ENCODE measurements at places on chromosomes 4 and X.

GRCh38 chrX:4935846-4936245, 1222.4 kb upstream of the PRKX start:
- DNase-seq: no peak

DNA sequence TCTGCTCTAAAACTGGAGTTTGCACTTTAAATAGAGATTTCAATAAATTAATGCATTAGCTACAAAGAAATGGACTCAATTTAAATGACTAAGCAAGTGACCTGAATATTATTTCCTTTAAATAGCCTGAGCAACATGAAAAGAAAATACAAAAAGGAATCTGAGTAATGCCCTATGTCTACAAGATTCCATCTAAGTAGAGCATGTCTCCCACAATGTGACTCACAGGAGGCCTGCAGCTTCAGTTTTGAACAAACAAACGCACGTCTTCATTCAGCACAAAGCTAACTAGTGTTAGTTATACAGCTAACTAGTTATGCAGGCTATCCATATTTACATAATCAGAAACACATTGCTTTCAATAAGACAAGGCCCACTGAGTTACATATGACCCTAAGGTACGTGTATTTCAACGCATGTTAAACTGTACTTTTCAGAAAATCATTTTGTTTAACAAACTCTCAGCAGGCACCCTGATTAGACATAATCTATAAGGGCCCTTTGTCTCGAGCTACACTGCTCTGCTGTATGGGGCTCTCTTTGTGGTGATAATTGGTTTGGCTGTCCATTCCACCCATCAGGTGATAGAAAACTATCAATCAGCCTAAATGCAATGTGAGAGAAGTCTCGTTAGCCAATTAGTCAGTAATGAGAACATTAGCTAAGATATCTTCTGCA, 116.5 kb downstream of the MAML3 start:
- no peak for DNase-seq

- DNase-seq: no peak
These were observed 59.8 kb downstream of the ZNF711 start for GRCh38 chrX:85303544-85303943.

DNA sequence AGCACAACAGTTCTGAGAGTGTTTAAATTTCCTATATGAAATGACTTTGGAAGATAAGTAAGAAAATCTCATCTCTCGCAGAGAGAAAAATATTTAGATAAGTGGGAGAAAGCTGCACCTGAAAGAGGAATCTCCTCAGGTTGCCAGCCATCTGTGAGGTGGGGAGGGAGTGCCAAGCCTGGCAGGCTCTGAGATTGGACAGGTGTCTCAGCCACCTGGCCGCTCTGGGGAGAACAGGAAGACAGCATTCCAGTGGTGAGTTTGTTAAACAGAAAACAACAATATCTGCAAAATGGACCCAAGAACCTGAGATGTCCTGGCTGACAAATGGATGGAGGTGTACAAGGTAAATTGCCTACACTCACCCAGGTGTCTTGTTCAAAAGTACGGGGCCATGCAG, 31.3 kb downstream of the EMCN start:
- DNase-seq: no peak

GRCh38 chr4:6782846-6783110, 251 bp downstream of the KIAA0232 start:
- no peak for DNase-seq

DNA sequence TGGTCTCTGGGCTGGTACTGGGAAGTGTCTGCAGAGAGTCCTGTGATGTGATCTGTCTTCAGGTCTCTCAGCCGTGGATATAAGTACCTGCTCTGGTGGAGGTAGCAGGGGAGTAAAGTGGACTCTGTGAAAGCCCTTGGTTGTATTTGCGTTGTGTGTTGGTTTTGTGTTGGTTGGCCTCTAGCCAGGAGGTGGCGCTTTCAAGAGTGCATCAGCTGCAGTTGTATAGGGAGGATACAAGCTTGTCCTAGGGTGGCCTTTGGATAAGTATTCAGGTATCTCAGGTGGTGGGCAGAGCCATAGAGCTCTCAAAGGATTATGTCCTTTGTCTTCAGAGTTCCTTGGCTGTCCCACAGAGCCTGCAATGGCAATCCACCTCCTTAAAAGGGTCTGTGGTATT, 111.6 kb downstream of the MAGEB17 start:
- DNase-seq: no peak

DNA sequence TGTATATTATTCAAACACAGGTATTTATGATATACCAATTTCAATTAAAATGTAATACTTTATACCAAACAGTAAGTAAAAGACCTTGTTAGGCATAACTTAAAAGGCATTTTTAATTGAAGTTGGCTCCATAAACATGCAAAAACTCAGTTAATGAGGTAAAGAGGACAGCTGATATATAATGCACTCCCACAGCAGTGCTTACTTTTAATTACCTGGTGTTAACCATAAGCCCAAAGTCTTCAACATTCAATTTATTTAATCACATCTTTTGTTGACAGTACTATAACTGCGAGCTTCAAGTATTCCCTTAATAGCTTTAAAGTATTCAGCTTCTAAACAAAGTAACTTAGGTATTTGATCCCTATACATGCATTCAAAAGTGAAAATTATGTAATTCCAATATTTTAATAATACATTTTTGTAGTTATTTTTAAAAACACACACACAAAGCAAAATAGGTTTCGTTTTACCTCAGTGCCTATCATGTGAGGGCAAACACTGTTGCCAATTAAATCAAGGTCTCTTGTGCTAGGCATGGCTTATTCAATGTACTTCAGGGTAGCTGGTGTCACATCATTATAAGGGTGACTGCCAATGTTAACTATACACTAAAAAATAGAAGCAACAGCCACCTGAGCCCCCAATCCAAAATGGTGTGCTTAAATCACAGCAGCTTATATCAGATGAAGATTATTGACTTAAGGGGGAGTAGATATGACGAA, 197.1 kb downstream of the LRBA start:
- DNase-seq: no peak

- DNase-seq: no peak
These were observed 64.5 kb upstream of the BMP2K start for GRCh38 chr4:78711676-78712075.

GRCh38 chr4:57132743-57133137, 22.6 kb upstream of the IGFBP7 start:
- no peak for DNase-seq

- no peak for DNase-seq
These were observed 203.2 kb upstream of the FGF13 start for GRCh38 chrX:138914767-138915166.

- DNase-seq: no peak
These were observed 124.6 kb upstream of the ACSL4 start for GRCh38 chrX:109857584-109858228.

- peak; percentile 24 for DNase-seq
These were observed 23.0 kb upstream of the MSANTD1 start for GRCh38 chr4:3225936-3226335.

GRCh38 chrX:15594371-15594770, 6.4 kb downstream of the ACE2 start:
- no peak for DNase-seq

DNA sequence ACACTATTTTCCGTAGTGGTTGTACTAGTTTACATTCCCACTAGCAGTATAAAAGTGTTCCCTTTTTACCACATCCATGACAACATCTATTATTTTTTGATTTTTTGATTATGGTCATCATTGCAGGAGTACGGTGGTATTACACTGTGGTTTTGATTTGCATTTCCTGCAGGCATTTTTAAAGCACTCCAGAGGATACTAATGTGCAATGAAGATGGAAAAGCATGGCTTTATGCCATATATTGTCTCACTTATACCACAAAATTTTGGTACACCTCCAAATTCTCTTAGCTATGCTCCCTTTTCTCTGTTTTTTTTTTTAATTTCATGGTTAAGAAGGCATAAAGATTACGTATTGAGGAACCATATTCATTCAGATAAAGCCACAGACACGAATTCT, 35.1 kb upstream of the NPY2R start:
- no peak for DNase-seq

- no peak for DNase-seq
These were observed 239.0 kb downstream of the THOC2 start for GRCh38 chrX:123493857-123494256.

GRCh38 chr4:77121736-77122240, 35.2 kb upstream of the CCNG2 start:
- no peak for DNase-seq

- no peak for DNase-seq
These were observed 2.7 kb downstream of the ACE2 start for GRCh38 chrX:15598026-15598425.

GRCh38 chrX:24759786-24760185, 66.1 kb downstream of the POLA1 start:
- no peak for DNase-seq

DNA sequence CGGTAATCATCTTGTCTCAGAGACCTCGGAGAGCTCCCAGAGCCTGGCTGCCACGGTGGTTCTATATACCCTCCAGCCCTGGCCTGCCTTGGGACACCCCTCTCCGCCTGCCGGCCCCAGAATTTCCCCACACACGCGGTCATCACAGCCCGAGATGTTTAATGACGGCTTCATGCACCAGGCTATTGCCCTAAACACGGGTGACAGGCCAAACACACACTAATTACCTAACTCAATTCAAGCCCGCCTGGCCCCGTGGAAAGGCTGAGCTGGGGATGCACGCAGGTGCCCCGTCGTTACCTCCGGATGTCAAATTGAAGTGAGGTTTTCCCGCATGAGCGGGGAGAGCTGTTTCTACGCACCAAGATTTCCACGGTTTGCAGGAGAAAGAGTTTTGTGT, 72.9 kb upstream of the PPP2R3B start:
- DNase-seq: no peak

- no peak for DNase-seq
These were observed 119.1 kb downstream of the HMGN5 start for GRCh38 chrX:81082649-81083048.

DNA sequence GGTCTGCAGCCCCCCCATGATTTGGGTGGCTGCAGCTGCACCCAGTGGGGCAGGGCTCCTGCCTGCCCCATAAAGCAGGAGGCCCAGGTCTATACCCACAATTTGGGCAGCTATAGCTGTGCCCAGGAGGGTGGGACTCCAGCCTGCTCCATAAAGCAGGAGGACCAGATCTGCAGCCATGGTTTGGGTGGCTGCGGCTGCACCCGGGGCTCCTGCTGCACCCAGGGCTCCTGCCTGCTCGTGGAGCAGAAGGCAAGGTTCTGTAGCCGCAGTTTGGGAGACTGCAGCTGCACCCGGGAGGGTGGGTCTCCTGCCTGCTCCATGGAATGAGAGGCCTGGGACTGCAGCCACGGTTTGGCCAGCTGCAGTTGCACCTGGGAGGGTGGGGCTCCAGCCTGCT, 81.1 kb downstream of the ATRX start:
- DNase-seq: no peak

- DNase-seq: no peak
These were observed 23.2 kb downstream of the MOB1B start for GRCh38 chr4:70925418-70925817.

- no peak for DNase-seq
These were observed 210.1 kb downstream of the FBXW7 start for GRCh38 chr4:152325831-152326230.

GRCh38 chr4:56288663-56289062, 98.6 kb downstream of the AASDH start:
- DNase-seq: no peak

- DNase-seq: no peak
These were observed 71.9 kb downstream of the ATG4A start for GRCh38 chrX:108163333-108164082.

DNA sequence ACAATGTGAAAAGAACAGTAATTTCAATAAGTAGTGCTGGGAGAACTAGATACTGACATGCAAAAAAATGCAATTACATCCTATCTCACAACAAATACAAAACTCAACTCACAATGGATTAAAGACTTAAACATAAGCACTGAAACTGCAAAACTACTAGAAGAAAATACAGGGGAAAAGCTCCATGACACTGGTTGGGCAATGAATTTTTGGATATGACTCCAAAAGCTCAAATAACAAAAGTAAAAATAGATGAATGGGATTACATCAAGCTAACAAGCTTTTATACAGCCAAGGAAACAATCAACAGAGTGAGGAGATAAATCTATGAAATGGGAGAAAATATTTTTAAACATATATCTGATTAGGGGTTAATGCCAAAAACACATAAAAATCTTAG, 53.1 kb downstream of the ANKRD17 start:
- DNase-seq: no peak

GRCh38 chr4:4541661-4542570, at the start of gene STX18:
STX18 (minus strand) TSS chr4:4542048; CDS start chr4:4541964, 84 bp downstream.
- DNase-seq: peak; percentile 89

GRCh38 chr4:146098397-146098796, 77.1 kb upstream of the LSM6 start:
- no peak for DNase-seq

GRCh38 chrX:129574214-129574613, 34.2 kb downstream of the OCRL start:
- no peak for DNase-seq

- no peak for DNase-seq
These were observed 10.3 kb downstream of the SNX25 start for GRCh38 chr4:185219551-185220344.

DNA sequence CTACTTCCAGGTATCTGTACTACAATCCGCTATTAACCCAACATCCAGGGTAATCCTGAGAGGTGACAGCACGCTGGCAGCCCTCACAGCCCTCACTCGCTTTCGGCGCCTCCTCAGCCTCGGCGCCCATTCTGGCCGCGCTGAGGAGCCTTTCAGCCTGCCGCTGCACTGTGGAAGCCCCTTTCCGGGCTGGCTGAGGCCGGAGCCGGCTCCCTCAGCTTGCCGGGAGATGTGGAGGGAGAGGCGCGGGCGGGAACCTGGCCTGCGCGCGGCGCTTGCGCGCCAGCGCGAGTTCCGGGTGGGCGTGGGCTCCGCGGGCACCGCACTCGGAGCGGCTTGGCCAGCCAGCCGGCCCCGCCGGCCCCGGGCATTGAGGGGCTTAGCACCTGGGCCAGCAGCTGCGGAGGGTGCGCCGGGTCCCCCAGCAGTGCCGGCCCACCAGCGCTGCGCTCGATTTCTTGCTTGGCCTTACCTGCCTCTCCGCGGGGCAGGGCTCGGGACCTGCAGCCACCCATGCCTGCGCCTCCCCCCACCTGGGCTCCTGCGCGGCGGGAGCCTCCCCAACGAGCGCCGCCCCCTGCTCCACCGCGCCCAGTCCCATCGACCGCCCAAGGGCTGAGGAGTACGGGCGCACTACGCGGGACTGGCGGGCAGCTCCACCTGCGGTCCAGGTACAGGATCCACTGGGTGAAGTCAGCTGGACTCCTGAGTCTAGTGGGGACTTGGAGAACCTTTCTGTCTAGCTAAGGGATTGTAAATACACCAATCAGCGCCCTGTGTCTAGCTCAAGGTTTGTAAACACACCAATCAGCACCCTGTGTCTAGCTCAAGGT, 87.3 kb downstream of the PRSS12 start:
- DNase-seq: peak; percentile 54

DNA sequence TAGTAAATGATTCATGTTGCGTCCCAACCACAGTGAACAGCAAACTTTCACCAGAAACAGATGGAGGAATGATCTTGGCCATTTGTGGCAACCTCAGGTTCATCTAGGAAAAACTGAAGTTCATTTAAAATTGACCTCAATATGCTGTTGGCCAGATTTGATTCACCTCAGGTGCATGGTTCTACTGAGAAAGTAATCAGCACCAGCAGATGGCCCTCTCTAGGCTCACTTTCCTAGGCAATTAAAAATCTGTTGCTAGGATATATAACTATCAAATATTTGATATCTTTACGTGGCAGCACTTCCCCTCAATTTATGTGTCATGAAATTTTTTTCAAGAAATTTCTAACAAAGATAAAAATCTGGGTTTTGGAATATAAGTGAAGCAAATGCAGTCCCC, 344.7 kb downstream of the GALNTL6 start:
- no peak for DNase-seq
